Esophagus mucosa (tissue), 1 donor: ENCODE measurements at places on chromosomes 6 and 20. TPM values are rescaled to one million over a fixed set of nuclear protein-coding genes. Genes with fewer than 3 reads are reported as not detected.

- ATAC-seq: no peak
These were observed 42.1 kb downstream of the ADGRG6 start for GRCh38 chr6:142343938-142344337.

DNA sequence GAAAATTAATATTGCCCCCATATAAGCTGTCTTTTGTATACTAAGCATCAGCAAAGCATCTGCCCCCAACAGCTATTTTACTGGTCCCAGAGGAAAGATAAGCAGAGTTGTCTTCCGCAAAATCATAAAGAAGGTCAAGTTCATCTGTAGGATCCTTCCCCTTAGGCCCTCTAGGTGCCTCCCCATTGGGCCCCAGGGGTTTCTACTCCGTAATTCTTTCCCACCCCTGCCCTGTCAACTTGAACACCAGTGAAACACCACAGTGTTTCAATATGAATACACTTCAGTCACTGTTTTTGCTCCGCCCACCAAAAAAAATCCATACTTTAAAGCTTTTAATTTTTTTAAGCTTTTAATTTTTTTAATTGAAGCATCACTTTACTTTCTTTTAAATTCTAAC, 159.2 kb downstream of the ATXN1 start:
- no peak for ATAC-seq

DNA sequence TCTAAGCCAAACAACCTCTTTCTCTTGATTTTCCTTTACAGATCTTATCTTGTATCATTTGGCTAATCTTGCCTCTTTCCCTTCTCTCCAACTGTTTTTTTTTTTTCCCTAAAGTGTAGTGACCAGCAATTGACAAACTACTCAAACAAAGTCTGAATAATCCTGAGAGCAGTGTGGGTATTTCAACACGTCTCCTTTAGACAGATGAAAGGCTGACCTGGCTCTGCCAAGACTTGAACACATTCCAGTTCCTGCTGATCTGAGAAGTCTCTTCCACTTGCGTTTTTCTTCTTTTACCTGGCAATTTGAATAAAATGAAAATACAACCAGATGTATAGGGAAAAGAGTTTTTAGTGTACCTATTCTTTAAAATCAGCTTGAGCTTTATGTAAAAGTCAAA, 168.4 kb downstream of the GJA10 start:
- ATAC-seq: no peak

- ATAC-seq: no peak
These were observed 1826.9 kb upstream of the DEFB115 start for GRCh38 chr20:29430531-29430930.

- no peak for ATAC-seq
These were observed 25.0 kb upstream of the ADTRP start for GRCh38 chr6:11803591-11803971.

DNA sequence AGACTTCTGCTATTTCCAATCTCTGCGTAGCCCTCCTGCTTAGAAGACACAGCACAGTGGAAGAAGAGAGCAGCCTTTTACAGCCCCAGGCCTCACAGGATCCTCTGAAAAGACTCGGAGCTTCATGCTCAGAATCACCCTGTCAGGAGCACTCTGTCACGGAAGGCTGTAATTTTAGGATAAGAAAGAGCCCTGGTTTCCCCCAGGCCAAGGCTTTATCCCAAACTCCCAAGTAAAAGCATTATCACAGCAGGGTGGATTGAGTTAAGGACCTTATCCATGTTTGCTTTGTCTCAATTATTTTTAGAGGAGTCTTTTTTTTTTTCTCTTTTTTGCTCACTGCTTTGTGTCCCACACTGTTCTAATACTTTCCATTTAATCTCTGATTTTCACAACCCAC, 39.2 kb downstream of the ANKS1A start:
- no peak for ATAC-seq

DNA sequence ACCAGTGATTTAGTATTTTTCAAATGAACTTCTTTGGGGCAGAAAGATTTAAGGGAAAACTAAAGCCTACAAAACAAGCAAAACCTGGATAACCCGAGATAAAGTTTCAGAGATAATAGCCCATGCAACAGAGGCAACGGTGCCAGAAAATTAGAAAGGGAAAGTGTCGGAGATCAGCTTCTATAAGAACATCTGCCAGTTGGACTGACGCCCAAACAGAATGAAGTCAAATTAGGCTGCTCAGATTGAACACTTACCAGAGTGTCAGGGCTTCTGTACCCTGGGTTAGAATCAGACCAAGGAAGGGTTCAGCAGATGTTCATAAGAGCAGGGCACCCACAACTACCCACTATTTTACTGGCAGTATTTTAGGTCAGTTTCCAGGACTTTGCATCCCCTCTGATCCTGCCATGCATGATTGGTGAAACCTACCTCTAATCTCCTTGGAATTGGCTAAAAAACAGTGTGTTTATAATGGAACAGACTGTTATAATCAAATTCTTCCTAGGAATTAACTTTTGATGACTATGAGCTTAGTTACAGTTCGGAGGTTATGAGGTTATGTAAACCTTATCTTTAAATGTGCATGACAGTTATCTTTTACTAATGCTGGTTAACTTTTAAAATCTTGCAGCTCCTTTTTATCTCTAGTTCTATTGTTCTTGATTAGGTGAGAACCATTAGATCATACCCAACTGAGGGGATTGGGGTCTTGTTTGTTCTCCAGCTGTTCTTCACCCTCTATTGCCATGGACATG, 13.1 kb downstream of the BMP2 start:
- ATAC-seq: no peak

DNA sequence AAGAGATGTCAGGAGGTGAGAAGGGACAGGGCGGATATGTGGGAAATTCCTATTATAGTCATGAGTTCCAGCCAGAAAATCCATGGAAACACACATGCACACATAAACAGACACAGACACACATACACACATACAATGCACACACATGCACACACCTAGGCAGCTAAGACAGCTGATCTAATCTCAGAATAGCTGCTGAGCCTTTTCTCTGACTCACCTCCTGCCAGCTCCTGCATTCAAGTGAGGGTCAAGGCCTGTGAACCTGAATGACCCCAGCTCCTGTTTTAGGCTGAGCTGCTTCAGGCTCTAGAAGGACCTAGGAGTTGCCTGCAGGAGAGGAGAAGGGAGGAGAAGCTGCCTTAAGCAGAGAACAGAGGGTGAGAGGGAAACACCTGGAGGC, 21.6 kb upstream of the RAET1L start:
- no peak for ATAC-seq

GRCh38 chr6:38114976-38115625, 295.6 kb downstream of the ZFAND3 start:
- ATAC-seq: peak; percentile 15

- ATAC-seq: no peak
These were observed 341.7 kb downstream of the PRL start for GRCh38 chr6:21955053-21955595.

The SALL4 gene
- total RNA-seq: 0.44 TPM

DNA sequence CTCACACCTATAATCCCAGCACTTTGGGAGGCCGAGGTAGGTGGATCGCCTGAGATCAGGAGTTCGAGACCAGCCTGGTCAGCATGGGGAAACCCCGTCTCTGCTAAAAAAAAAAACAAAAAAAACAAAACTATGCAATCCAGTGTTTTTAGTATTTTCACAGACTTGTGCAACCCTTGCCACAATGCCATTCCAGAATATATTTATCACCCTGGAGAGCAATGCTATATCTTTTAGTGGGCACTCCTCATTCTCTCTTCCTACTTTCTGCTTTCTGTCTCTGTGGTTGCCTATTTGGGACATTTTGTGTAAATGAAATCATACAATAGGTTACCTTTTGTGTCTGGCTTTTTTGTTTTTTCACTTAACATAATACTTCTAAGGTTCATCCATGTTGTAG, 39.1 kb upstream of the MROH8 start:
- no peak for ATAC-seq

DNA sequence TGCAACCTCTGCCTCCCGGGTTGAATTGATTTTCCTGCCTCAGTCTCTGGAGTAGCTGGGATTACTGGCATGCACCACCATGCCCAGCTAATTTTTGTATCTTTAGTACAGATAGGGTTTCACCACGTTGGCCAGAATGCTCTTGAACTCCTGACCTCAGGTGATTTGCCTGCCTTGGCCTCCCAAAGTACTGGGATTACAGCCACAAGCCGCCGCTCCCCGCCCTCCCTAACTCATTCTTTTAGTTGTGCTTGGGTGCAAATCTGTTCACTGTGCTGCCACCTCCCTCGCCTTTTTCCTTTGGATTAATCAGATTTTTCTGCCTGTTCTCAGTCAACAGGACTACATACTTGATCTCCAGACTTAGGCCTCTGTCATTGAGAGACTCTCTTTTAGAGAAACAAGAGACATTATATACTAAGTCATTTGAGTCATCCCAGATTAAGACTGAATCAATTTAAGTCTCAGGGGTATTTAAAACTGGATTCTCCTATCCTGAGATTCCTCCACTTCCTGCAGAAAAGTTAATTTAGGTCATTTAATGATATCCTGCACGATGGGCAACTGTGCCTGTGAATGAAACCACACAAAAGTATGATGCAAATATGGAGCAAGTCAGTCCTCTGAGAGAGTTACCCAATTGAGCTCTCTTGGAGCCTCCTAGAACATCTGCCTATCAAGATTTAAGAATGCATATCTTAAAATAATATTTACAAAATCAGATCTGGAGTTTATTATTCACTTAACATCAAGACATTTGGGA, 136.1 kb upstream of the THEMIS start:
- no peak for ATAC-seq

The DDR1 gene
- total RNA-seq: 220 TPM

The PLN gene
- 1.5 TPM for total RNA-seq

The THBD gene
- 46.5 TPM for total RNA-seq

- no peak for ATAC-seq
These were observed 8.0 kb upstream of the CST9 start for GRCh38 chr20:23613676-23614075.

The MTO1 gene
- total RNA-seq: 18.5 TPM

GRCh38 chr6:21773576-21773968, 180.0 kb downstream of the SOX4 start:
- no peak for ATAC-seq

DNA sequence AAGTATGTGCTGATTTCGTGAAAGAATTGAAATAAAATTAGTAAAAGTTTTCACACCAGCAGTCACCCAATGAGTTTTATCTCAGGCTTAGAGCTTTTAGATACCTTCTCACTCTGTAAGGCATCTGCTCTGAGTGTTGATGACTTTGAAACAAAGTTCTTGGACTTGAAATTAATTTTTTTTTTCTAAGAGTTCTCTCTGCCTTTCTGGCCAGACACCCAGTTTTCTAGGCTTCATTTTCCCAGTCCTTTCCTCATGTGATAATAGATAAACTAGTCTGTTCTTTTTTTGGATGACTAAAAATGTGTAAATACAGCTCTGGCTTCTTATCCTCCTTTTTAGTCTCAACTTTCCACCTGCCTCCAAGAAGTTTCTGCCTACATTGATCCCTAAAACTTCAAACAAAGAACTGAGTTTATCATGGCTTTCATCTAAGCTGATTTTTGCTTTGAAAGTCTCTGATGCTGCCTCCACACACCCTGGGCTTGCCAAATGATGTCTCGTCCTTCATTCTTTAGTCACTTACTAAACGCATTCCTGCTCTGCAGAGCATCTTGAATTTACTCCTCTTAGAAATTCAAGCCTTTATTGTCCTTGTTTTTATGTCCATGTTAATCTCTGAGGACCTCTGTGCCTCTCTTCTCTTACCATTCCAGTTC, 32.7 kb downstream of the SLX4IP start:
- ATAC-seq: no peak

DNA sequence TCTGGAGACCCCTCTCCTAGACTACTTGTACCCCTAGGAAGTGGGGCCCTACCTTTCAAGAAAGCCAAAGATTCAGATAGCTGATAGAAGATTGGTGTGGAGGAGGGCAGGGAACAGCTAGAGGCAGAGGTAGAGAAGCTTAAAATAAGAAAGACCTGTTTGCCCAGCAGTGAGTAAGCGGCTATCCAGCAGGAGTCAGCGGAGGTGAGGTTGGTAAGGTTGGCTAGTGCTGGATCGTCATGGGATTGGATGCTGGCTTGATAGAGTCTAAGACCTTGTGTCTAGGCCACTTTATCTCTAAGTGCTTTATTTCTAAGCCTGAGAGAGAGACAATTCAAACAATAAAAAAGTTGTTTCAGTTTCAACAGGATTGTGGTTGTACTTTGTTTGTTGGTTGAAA, 19.1 kb downstream of the ANKS1A start:
- ATAC-seq: peak; percentile 84

DNA sequence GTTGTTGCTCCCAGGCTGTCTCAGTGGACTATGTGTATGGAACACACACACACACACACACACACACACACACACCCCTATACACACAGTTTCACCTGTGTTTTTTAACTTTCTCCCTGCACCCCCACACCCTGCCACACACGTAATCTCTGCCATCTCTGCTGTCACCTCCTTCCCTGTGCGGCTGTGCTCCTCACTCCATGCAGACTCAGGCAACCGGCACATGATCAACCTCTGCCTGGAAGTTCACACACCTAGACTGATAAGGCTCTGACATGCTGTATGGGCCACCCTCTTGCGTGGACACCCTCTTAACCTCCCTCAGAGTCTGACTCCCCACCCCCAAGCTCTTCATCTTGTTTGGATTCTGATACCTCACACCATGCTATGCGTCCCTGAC, 152.3 kb upstream of the THEMIS start:
- no peak for ATAC-seq

The SNX21 gene
- total RNA-seq: 7.1 TPM

- ATAC-seq: no peak
These were observed 53.0 kb downstream of the DEK start for GRCh38 chr6:18211338-18211737.

DNA sequence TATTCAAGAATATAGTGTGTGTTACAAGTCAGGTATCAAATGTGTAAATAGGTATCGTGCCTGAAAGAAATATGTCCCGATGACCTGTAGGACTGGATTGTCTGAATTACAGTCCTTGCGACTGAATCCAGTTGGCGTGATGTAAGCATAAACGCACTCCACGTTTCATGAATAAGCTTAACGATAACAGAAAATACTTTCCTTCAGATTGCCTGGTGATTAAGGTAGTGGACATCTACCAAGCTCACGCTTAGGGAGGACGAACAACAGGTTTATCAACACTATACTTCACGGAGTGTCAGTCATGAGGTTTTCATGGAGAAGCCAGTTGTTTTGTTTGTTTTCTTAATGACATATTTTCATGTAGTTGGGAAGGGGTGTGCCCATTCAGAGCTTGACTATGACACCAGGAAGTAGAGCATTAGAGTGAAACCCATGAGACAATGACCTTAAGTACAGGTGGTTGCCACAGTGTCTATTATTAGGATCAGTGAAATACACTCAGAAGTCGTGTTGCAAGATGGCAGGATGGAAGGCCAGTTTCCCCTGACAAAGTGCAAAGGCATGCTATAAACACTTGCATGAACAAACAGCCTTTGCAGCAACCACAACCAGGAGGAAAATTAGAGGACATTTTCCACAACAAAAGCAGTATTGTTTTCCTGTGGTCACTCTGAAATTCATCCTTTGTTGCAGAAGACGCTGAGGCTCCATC, 305.8 kb upstream of the PRDM1 start:
- ATAC-seq: peak; percentile 94
